HS-27A (cell line): ENCODE measurements at places on chromosomes 2 and 18.

DNA sequence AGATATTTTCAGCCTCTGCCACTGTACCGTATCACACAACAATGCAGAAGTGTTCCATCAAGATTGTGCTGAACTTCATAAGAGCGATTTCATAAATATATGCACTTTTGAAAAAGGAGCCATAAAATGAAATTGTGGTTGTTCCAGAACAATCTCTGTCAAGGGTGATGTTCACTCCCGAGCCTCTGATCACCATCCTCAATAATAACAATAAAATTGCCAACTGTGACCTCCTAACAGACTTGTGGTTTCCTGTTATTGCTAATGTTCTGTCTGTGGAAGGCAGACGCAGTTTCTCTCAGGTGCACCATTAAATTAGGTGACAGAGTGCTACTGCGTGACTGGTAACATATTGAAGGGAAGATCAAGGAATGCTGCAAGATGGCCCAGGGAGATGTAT, 383.7 kb downstream of the SOCS6 start:
- no peak for DNase-seq

- DNase-seq, result no peak
Observed at GRCh38 chr2:170044751-170045478, 133.0 kb upstream of the MYO3B start.

DNA sequence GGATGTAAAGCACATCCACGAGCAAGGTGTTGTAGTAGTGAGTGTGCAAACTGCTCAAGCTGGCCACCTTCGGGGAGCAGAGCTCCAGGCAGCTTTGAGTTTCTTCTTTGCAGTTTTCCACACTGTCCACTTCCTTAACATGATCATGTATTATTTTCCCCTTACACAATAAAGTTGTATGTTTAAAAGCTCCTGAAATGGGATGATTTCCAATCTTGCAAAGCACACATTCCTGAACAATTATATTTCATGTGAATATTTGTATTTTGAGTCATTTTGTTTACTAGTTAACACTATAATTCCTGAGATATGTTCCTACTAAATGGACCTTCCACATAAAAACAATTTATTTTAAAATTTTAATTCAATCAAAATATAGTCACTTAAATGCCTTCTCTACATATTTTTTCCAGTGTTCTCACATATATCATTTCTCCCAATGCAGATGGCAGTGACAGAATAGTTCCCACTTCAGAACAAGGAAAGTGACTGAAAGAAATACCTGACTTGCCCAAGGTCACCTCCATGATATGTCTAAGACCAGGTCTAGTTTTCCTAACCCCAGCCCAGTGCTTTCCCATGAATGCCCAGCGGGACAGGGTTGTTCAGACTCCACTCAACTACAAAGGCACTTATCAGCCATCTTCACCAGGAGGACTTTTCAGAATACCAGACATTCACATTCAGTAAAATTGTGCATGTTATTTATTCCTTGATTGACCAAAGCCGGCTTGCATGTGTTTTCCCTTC, 5.5 kb downstream of the CYB5A start:
- no peak for DNase-seq

DNA sequence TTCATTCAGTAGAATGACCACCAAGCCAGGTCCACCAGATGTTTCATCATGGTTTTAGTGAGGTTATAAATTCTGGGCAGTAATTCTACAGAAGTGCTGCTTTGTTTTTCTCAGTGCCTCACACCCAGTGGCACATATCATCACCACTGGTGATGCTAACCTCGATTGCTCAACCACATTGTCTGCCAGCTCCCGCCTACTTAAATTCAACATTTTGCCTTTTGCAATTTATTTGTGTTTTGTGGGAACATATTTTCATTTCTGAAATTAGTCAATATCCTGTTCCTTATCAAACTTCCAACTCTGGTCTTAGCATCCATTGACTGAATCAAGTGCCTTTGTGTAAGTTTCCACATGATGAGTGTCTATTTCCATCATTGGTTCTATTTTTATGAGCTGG, 62.3 kb upstream of the TMEM178A start:
- no peak for DNase-seq

- peak; percentile 26 for DNase-seq
Observed at GRCh38 chr2:164495491-164496223, 125.6 kb downstream of the GRB14 start.

GRCh38 chr2:216341121-216341520, 31.2 kb downstream of the MARCHF4 start:
- no peak for DNase-seq

GRCh38 chr2:239160226-239161143, 240.3 kb downstream of the HDAC4 start:
- no peak for DNase-seq

DNA sequence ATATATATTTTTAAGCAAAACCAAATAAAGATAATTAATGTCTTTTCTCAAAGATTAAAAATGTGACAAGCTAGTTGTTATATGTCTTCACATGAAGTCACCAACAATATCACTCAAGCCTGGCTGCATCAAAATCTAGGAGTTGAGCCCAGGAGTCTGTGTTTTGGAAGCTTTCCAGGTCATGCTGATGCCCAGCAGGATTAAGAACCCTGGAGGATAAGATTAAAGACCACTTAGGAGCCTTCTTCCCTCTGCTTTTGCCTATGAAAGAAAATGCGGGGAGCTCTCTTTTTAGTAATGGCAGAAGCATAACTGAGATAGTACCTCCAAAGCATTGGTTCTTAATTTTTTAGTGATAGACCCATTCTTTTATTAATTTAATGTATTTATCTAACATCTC, 157.4 kb downstream of the ASXL3 start:
- DNase-seq, result no peak

GRCh38 chr18:10100941-10101701, 187.3 kb downstream of the VAPA start:
- peak; percentile 15 for DNase-seq

- no peak for DNase-seq
Observed at GRCh38 chr2:72415781-72416475, 268.3 kb upstream of the CYP26B1 start.

GRCh38 chr2:187684174-187684573, 129.9 kb upstream of the TFPI start:
- no peak for DNase-seq

DNA sequence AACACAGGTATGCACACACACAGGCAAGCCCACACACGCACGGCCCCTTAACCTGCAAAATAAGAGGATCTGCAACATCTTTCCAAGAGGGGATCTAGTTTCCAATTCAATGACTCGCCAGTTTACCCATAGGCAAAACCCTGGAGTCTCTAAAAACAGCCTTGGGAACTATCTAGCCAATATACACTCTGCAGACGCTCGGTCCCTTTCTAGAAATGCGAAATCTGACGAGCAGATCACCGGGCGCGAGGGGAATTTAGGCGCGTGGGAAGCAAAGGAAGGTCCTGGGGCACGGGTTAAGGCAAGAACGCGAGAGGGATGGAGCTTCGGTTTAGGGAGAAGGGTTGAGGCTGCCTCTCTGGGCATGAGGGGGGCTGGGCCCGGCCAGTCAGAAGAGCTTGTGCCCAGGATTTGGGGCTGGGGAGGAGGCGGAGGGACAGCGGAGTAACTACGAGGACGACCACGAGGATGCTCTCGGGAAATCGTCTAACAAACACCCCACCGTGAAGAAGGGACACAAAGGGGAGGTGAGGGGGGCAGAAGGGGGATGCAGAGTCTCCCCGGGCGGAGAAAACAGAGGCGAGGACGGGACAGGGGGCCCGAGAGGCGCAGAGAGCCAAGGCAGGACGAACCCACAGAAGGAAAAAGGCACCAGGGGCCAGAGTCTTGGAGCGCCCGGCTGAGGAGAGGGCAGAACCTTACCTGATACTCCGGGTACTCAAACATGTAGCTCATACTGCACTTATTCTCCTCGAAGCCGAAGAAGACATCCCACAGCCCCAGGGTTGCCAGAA, 542 bp downstream of the PGAP1 start:
- DNase-seq, result no peak

DNA sequence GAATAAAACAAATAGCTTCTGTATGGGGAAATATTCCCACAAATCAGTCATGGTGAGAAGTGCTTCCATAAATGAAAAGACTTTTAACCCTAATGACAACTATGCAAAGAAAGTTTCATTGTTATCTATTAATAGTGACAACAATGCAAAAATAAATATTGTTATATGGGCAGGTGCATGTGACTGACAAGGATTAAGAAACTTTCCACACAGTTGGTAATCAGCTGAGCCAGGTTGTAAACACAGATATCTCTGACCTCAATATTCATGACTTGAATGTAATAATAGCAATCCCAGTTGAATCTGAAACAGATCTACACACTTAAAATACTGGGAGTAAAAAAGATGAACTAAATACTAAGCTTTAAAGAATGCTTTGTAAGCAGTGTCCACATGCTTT, 517.0 kb upstream of the SOX11 start:
- DNase-seq, result no peak

DNA sequence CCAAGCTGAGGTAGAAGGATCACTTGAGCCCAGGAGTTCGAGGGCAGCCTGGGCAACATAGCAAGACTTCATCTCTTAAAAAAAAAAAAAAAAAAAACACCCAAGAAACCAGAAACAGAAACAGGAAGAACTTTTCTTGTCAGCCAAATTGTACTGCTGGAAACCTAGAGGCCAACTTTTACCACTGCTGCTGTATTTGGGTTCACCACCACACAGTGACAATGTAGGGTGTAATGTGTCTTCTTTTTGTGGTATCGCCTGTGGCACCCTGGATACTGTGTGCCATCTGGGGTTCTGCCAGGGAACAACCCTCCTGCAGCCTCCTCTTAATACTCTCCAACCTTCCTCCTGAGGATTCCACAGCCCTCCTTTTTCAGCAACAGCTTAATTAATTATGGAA, 72.6 kb downstream of the STK39 start:
- DNase-seq, result no peak

- no peak for DNase-seq
Observed at GRCh38 chr2:144213797-144214196, 306.1 kb downstream of the ZEB2 start.

- DNase-seq, result no peak
Observed at GRCh38 chr2:120846406-120847095, 110.9 kb downstream of the GLI2 start.

DNA sequence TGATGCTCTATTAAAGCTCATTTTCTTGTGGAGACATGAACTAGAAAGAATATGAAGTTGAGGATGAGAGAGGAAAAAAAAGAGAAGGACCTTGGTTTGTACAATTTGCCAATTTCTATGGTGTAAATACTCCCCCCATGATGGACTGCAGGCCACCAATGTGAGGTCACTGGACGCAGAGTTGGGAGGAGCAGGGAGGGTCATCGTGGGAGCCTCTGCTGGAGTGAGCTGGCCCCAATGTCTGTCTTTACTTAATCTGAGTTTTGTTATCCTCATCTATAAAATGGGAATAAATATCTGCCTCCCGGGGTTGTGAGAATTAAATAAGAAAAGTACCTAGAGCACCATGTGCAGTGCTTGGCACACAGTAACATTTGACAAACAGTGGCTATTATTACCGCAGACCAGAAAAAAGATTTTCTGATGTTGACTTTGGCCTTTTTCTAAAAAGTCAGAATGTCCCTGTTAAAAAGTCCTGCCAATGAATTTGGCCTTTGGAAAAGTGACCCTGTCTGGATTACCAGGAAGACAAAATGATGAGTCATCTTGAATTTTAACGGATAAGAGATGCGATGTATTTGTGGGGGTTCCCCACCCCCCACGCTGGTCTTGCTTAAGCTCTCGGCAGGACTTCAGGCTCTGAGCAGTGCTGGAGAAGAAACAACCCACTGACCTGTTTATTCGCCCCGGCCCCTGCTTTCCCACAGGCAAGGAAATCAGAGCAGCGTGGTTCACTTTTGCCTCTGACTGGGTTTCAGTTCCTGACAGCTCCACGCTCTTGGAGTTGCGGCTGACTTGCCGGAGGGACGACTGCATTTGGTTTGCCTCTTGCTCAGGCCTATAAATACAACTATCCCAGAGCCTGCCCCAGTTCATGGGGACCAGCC, 50.3 kb upstream of the FOSL2 start:
- no peak for DNase-seq

DNA sequence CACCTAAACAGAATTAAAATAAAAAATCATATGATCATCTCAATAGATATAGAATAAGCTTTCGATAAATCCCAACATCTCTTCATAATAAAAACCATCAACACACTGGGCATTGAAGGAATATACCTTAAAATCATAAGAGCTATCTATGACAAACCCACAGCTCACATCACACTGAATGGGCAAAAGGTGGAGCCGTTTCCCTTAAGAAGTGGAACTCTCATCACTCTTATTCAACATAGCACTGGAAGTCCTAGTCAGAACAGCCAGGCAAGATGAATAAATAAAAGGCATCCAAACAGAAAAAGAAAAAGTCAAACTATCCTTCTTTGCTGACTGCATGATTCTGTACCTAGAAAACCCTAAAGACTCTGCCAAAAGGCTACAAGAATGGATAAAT, 510.3 kb downstream of the ZNF804A start:
- no peak for DNase-seq

DNA sequence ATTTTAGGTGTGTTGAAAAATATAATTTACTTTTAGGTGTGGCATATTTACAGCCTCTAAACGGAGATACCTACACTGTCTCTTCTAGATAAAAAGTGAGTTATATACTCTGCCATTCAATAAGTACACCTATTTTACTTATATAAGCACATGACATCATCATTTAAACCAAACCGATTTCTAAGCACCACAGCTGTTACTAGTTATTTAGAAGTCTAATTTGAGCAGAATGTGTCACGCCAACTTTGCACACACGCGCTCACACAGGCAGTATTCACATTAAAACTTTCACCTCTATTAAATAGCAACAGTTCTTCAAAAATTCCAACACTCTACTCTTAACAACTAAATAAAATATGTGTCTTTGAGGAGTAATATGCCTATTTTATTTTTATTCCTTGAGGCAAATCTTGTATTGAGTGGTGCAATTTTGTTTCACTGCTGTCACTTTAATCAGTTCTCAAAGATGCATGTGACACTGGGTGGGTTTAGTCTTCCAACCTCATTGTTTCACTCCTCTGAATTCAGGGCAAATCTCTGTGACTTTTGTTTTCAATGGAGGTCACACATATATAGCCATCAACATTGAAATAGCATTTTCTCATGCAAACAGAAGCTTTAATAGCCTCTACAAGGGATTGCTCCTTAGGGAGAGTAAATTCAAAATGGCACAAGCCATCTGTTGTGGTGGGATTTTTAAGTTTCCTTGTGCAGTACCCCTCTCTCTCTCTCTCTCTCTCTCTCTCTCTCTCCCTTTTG, 721.0 kb downstream of the PLCL1 start:
- DNase-seq, result no peak

DNA sequence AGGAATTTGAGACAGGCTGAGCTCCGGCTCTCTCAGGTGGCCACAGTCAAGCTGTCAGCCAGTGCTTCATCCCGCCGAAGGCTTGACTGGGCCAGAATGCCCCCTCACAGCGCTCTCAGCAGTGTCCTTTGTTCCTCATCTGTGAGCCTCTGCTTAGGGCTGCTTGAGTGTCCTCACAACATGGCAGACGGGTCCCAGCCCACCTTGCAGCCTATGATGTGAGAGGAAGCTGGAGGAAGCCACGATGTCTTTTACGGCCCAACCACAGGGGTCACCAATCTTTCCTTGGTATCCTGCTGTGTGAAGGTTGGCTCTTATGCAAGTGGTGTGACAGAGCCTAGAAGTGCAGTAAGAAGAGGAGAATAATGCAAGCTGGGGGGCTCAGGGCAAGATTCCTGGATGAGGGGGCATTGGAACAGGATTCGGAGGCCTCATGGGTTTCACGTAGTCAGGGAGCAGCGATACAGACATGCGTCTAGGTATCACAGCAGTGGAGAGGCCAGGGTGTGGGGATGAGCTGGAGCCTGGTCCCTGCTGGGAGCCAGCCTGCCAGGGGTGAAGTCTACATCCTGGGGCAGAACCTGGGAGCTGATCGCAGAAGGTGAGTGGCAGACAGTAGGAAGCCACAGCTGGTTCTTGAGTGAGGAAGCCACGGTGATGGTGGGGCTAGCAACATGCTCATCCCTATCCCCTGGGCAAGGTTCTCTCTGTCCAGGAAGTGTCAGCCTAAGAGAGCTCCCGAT, 234.1 kb downstream of the GLI2 start:
- no peak for DNase-seq
